ENCODE measurements at places on chromosomes 7 and 10. TPM values are rescaled to one million over a fixed set of nuclear protein-coding genes. Genes with fewer than 3 reads are reported as not detected.

The GPR22 gene
- not detected for total RNA-seq

The SVOPL gene
- not detected for total RNA-seq

The FGFBP3 gene
- total RNA-seq, result not detected

The TRPV6 gene
- total RNA-seq, result not detected

The ANKRD26 gene
- 4.3 TPM for total RNA-seq

The PTPN20 gene
- total RNA-seq, result not detected

The PPP1R9A gene
- 3.1 TPM for total RNA-seq

The ODAD2 gene
- 3.9 TPM for total RNA-seq

The OR2A5 gene
- total RNA-seq, result not detected

The P4HA1 gene
- total RNA-seq, result 65.9 TPM

The ANK3 gene
- 1.7 TPM for total RNA-seq

The CCDC7 gene
- 5.7 TPM for total RNA-seq

The PVRIG gene
- total RNA-seq, result not detected

The FGF8 gene
- total RNA-seq, result not detected

The TACC2 gene
- 7.3 TPM for total RNA-seq

The AGBL3 gene
- 0.40 TPM for total RNA-seq

The OR6B1 gene
- total RNA-seq, result not detected

The GJD4 gene
- not detected for total RNA-seq

The SLC26A3 gene
- total RNA-seq, result not detected

The FZD8 gene
- 0.74 TPM for total RNA-seq

The GIMAP7 gene
- not detected for total RNA-seq

The MMP21 gene
- total RNA-seq, result not detected

The CALY gene
- not detected for total RNA-seq

The COL26A1 gene
- 1.2 TPM for total RNA-seq

The AGMO gene
- not detected for total RNA-seq

The INMT gene
- total RNA-seq, result 0.03 TPM

The TMEM176B gene
- total RNA-seq, result 0.23 TPM

The UPP1 gene
- total RNA-seq, result 6.2 TPM

The CFAP46 gene
- not detected for total RNA-seq

The SNX13 gene
- total RNA-seq, result 33.8 TPM

The KLF14 gene
- total RNA-seq, result not detected

The TMEM196 gene
- total RNA-seq, result not detected

The CALN1 gene
- not detected for total RNA-seq

The LBX1 gene
- total RNA-seq, result 2.0 TPM

The IGFBP1 gene
- not detected for total RNA-seq

The GPNMB gene
- total RNA-seq, result 65.4 TPM

The SYPL1 gene
- total RNA-seq, result 42.8 TPM

The MINPP1 gene
- total RNA-seq, result 20.4 TPM

The UNCX gene
- not detected for total RNA-seq

The RSPH10B2 gene
- 0.20 TPM for total RNA-seq

The SFRP4 gene
- total RNA-seq, result 16.3 TPM

The FKBP6 gene
- total RNA-seq, result not detected

The CLDN3 gene
- not detected for total RNA-seq

The HDAC9 gene
- total RNA-seq, result 0.03 TPM

The ZP3 gene
- total RNA-seq, result 0.44 TPM

The HOXA5 gene
- 1.7 TPM for total RNA-seq

The CLDN15 gene
- 4.1 TPM for total RNA-seq

The TAS2R5 gene
- total RNA-seq, result not detected

The IRF5 gene
- 2.4 TPM for total RNA-seq

The STAMBPL1 gene
- total RNA-seq, result 27.3 TPM

The CYP3A7 gene
- not detected for total RNA-seq

The GALNT17 gene
- total RNA-seq, result 0.03 TPM

The SPDYE5 gene
- not detected for total RNA-seq

The TRIM56 gene
- total RNA-seq, result 2.3 TPM

The INA gene
- total RNA-seq, result not detected

The SPAM1 gene
- not detected for total RNA-seq
